HCT116 (cell line): ENCODE measurements at places on chromosomes 4 and X. TPM values are rescaled to one million over a fixed set of nuclear protein-coding genes. Genes with fewer than 3 reads are reported as not detected.

DNA sequence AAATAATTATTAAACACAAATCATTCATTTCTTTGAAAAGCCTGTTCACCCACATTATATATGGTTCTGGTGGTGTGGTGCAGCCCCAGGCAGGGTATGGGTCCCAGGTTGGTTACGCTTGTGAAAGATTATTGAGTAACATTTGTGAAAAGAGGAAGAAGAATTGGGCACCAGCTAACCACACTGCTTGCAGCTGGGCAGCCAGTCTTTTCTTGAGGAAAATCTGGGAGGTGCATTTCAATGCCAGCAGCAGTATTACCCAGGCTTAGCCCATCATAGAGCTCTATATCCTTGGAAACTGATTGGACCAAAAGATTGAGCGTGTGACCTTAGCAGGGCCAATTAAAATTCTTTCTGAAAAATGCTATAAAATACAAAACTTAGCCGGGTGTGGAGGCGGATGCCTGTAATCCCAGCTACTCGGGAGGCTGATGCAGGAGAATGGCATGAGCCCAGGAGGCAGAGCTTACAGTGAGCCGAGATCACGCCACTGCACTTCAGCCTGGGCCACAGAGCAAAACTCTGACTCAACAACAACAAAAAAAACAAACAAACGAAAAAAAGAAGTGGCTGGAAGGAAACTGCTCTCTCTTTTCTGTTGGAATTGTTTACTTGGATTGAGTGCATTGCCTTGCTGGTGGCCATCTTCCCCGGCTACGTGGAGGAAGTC is 9.7 kb upstream of the PLAC8 start:
- no peak for DNase-seq

DNA sequence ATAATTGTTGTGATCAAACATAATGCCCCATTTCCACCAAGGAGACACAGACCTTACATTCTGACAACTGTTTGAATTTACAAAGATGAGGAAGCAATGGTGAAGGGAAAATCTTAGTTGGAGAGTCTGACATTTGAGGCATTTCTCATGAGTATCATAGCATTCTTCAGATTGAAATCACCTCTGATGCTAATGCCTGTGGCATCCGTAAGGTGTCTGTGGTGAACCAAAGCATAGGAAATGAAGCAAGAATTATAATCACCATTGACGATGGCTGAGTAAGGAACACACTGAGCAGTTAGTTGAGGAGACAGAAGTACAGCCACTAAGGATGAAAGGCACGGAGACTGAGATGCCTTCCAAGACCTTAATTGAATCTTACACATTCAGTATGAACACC is 575.7 kb downstream of the TRIML1 start:
- no peak for DNase-seq

- DNase-seq: peak; percentile 62
These were observed 4.7 kb upstream of the NKX6-1 start for GRCh38 chr4:84503495-84504437.

PAPSS1 gene
- 59.0 TPM for total RNA-seq

DNA sequence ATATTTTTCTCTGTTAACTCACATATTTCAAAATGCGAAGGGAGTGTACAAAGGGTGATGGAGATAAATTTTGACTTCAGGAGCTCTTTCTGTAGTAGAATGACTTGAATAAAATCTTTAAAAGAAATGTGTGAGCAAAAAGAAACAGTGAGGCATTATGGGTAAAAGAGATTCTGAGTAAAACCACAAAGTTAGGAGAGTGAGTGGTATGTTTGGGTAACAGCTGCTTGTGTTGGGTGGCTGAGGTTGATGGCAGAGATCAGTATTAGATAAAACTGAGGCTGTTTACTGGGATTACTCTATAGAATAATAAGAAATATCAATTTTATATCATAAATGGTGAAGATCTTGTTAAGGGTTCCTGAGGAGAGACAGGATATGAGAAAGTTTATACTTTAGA is 434.2 kb upstream of the AMOT start:
- no peak for DNase-seq

- no peak for DNase-seq
These were observed 235.9 kb downstream of the RPA4 start for GRCh38 chrX:97119474-97120109.

DNA sequence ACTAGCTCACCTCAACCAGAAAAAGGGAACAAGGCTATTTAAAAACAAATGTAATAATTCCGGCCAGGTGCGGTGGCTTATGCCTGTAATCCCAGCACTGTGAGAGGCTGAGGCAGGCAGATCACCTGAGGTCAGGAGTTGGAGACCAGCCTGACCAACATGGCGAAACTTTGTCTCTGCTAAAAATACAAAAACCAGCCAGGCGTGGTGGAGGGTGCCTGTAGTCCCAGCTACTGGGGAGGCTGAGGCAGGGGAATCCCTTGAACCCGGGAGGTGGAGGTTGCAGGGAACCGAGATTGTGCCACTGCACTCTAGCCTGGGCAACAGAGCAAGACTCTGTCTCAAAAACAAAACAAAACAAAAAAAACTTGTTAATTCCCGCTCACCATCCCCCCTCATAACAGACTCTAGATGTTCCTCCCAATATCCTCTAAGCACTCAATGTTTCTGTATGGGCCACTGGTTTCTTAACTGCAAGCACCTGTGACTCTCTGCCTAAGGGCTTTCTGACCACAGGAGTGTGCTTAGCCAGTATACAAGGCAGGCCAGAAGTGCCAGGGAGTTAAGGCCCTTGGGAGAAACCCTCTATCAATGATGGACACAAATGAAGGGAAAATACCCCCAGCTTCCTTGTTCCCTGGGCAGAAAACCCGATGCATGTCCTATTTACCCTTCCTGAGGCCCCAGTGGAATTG is 21.0 kb upstream of the THOC2 start:
- DNase-seq: no peak

DNA sequence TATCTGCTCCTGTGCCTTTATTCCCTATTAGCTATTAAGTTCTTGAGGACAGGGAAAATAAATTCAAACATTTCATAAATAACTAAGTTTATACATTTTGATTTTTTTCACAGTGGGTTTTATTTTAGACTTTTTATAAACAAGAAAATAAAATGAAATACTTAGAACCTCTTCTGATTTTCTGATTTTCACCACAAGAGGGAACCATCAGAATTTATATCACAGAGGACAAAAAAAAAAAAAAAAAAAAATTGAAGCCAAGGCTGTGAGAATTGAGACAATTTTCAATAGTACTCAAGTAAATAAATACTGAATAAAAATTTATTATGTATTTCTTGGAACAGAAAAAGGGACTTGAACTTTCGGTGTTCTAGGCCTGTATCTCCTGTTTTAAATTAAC is 288.1 kb downstream of the SH3BGRL start:
- no peak for DNase-seq

TMEM33 gene
- 82.4 TPM for total RNA-seq

STAG2 gene
- 66.3 TPM for total RNA-seq

DNA sequence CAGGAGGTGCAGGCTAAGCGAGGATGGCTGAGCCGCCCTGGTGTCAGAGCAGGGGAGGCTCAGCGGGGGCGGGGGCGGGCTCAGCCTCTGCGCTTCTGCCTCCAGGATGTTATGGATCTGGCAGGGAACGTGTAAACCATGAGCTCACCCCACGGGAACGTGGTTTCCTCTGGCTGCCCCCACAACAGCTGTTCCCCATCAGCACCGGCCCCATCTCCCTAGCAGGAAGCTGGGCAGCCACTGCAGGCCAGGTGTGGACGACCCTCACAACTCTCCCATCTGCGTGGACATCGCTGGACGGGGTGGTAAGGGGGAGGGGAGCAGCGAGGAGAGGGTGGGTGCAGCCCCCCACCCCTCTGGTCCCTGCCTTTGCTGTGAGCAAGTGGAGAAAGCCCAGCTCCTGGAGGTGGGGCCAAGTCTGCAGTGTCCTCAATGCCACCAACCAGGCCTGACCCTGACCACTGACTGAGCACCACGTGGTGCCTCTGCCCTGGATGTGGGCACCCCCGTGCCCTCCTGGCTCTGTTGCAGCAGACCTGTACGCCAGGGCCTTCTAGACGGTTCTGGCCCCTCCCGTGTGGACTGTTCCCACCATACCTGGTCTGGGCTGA is 28.1 kb upstream of the SPON2 start:
- no peak for DNase-seq

DNA sequence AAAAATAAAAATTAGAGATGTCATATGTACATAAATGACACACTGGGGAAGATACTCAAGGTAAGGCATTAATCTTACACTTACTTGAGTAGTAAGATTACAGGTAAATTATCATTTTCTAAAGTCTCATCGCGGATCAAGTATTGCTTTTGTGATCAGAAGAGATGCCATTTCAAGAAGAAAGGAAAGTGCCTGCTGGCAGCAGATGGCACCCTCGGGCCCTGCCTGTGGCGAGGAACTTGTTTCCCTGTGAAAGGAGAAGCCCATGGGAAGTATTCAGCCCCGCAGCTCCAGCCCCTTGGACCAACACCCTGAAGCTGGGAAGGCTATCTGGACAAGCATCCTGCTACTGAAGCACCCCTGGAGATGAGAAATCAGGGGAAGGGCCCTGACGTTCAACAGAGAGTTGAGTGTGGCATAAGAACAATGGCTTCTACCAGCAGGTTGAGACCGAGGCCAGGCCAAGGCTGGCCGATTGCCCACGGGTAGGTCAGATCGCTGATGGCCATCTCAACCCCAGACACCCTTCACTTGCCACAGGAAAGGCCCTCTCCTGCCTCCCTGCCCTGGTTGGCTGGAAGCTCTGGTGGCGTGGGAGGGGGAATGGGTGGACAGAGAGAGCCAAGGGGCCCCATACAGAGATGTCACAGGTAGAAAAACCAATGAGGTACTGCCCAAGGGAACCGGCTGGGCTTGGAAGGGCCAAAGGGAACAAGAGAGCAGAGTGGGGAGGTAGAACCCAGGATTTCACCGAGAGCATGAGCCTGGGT is 18.8 kb upstream of the MXD4 start:
- DNase-seq: no peak

- DNase-seq: no peak
These were observed 22.0 kb downstream of the SMIM14 start for GRCh38 chr4:39616651-39617050.
